ENCODE measurements at places on chromosomes 7 and 10.
A peak's percentile ranks its signal among the peaks of the same experiment; 100 is the strongest.

DNA sequence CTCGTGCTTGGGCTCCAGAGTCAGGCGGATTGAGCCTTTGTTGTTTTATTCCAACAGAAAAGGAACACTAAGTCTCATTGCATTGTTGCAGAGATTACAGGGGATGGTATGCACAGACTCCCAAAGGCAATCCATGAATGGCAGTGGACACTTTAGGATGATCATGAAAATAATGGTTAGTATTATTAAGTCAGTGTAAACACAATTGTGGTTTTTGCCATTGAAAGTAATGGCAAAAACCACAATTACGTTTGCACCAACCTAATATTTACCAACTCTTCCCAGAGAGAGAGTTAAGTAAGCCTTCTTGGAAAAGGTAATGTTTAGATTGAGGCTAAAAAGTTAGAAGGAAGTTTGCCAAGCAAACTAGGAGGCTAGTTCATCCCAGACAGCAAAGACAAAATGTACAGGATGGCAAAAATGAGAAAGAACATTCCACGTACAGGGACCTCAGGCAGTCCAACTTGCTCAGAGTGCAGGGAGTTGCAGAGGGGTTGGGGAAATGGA, 72.9 kb upstream of the AMPH start:
- DNase-seq: no peak

DNA sequence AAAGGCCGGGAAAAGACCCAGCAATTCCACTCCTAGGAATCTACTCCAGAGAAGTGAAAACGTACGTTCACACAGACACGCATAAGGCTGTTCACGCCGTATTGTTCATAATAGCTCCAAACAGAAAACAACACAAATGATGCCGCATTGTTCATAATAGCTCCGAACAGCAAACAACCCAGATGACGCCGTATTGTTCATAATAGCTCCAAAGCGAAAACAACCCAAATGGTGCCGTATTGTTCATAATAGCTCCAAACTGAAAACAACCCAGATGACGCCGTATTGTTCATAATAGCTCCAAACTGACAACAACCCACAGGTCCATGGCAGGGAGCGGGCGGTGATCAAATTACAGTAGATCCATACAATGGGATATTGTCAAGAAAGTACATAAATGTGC, 85.2 kb upstream of the DNAAF5 start:
- DNase-seq: no peak

DNA sequence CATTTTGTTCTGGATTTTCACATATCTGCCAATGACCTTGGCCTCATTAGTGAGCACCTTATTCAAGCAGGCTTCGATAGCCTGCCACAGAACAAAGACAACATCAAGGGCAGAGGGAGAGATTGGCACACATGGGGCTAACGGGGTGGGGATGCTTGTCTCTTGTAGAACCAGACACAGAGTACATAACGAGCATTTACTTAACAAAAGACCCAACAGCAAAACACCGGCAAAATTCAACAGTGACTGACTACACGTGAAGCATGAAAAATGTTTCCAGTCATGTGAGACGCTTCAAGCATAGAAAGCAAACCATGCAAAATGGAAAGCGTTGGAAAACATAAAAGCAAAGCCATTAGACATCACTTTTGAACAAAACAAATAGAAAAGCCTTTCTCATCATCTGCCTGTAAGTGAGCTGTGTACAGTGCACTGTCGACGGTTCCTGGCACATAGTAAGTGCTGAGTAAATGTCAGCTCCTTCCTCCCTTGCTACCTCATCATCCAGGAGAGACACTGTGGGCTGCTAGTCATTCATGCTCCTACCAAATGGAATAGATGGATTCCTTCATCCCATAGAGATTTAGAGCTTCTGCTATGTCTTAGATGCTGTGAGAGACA, 134.4 kb upstream of the AGK start:
- no peak for DNase-seq

DNA sequence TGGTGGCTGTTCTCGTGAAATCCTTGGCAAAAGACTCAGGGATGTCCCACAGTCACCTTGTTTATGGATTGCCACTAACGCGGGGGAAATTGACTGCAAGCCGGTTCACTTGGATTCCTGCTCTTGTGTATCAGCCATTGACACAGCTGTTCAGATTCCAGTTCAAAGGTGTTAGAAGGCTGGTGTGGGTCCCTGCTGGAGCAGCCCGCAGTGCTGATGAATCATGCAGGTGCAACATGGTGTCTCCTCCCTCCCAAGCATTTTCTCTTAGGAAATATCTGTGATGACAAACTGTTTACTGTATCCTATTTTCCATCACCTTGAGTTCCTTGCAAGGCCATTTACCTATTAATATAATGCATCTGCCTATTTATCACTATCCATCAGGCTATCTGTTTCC, 170.1 kb downstream of the GATA3 start:
- DNase-seq: no peak

GRCh38 chr7:139808846-139809442, 20.1 kb upstream of the TBXAS1 start:
- no peak for DNase-seq

DNA sequence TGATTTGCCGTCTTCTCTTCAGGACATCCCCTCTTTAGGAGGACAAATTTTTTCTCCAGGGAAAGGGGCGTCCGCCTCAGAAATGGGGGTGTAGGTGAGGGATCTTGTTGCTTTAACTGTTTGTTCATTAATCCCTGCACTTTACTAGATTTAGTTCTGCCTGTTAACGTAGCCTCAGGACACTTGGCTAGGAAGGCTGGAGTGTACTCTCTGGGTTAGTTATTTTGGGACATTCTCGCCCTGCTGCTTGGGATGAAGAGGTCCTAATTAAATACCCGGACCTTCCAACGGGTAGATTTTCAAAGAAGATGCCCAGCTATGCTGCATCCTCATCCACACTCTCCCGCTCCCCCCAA, 552 bp upstream of the ZNF365 start:
- DNase-seq: no peak

GRCh38 chr7:151448261-151449252, 8.6 kb upstream of the CRYGN start:
- DNase-seq: peak; percentile 55

DNA sequence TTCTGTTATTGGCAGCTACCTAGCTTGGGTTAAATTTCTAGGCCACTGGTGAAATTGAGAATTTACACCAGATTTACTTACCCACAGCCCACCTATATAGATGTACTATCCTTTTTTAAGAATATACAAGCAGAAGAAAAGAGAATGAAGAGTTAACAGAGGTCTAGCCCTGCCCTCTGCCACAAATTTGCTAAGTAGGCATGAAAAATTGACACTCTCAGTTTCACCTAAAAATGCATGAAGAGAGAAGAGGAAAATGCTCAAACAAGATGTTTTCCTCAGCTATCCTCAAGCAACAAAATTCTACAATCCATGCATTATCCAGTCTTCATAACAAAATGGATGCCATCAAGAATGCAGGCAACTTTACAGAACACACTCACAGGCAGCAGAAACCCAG, 24.6 kb upstream of the RNF148 start:
- DNase-seq: no peak

GRCh38 chr10:60541451-60541850, 151.8 kb upstream of the ANK3 start:
- no peak for DNase-seq

- no peak for DNase-seq
Observed at GRCh38 chr7:135964274-135964673, 12.9 kb downstream of the MTPN start.

GRCh38 chr10:129328546-129328945, 138.5 kb upstream of the MGMT start:
- no peak for DNase-seq

GRCh38 chr7:90298145-90299038, 22.7 kb downstream of the FAM237B start:
- no peak for DNase-seq

- DNase-seq: no peak
Observed at GRCh38 chr7:108197371-108198091, 67.4 kb upstream of the LAMB4 start.

GRCh38 chr10:119342335-119342734, 135.0 kb downstream of the GRK5 start:
- no peak for DNase-seq

GRCh38 chr10:92747600-92747999, 57.8 kb downstream of the HHEX start:
- DNase-seq: no peak

DNA sequence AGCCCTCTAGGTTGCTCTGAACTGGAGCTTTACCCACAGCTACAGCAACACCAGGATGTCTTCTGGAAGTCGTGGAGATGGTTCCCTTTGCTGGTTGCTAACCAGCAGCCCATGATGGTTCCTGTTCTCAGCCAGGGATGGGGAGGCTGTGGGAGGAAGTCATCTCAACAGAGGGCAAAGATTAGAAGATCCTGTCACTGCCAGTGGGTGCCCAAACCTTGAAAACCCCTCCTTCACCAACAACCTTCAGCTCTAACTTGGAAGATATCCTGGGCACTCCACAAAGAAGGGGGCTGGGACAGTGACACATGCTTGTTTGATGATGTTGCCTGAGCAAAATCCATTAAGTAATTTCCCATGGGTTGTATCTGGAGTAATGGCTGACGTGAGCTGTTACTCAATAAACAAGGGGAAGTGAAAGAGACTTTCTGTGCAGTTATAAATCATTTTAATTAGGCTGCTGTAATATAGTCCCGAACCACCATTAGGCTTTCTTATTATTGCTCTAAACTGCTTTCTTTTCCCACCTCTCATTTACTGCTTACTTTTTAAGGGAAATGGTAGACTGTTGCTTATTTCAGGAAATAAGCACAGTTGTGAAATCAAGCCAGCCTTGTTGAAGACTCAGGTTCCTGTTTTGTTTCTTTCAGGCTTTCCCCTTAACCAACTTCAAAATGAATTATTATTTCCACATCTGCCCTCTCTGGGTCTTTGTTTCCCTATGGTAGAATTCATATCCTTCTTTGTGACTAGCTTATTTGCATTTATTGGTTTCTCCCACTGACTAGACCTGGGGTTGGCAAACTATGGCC, 124.8 kb downstream of the PPP1R17 start:
- DNase-seq: no peak

- DNase-seq: no peak
Observed at GRCh38 chr7:21568762-21569161, 25.9 kb downstream of the DNAH11 start.

- DNase-seq: no peak
Observed at GRCh38 chr7:105198223-105198622, 184.2 kb downstream of the KMT2E start.

DNA sequence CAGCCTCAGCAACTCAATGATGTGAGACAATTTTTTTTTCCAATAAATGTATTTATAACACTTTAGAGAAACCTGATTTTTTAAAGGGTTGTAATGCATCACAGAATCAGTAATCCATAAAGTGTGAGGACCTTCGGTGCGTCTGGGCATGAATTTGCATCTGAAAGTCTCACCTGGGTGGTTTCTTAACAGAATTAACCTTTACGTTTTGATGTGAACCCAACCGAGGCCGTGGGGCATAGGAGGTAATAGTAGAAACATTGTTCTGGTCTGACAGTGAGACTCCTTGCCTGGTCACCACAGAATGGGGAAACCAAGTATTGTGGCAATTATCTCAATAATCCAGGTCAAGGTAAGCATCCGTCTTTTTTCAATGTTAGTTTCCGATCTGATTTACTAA, 114.6 kb downstream of the PRKCQ start:
- DNase-seq: no peak
